Stimulated activated CD8-positive, alpha-beta memory T cell treated with anti-CD3 and anti-CD28 coated beads, Interleukin-15, amount 100 ng/mL, for 48 hours (primary cell): ENCODE measurements at places on chromosomes 12 and 14.

DNA sequence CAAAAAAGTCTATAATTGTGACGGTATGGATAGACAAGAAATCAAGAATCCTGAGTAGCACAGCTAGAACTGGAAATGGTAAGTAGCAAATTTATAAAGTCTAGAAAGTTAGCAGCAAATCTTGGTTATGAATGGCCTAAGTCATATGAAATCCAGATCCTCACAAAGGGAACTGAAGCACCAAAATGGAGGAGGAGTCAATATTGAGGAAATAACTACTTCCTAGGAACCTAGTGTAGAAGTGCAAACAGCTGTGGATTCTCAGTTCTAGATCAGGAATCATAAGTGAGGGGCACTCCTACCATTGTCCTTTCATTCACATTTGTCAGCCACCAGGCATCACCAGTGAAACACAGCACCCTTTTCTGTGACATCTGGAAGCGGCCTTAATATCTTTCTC, 202.2 kb upstream of the DCN start:
- no peak for DNase-seq

DNA sequence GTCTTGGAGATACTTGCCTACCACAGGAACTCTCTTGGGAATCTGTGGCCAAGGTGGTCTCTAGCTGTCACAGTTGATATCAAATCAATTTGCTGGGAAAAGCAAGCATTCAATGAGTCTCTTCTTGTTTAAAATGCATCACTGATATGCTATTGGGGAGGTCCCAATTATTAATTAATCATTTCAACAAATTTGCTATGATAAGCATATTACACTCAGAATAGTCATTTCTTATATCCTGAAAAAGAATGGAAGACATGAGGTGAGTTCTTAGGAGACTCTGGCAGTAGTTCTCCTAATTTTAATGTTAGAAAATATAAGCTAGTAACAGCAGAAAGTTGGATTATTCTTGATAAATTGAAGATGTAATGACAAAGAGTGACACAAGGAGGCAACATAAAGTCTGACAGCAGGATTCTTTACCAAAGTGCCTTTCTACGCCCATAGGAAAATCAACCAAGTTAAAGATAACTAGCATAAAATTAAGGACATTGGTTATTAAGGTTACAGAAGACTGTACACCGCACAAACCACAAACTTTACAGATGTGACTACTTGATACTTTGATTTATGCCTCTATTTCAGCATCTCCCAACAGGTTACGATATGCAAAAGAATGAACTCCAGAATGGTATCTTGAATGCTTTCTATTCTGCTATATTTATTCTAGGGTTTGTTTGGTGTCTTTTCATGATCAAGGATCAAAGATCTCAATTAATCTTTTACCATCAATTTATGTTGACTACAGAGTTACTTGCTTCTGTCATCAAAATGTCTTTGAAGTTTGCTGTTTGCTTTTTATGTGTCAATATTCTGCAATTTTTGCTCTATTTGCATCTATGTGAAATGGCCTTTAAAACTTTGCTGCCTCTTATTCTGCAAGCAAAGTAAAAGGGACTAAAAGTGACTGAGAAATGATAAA, 349.6 kb upstream of the CLEC14A start:
- DNase-seq: no peak

- no peak for DNase-seq
Measured at GRCh38 chr12:6394398-6394797, 10.4 kb downstream of the LTBR start.

DNA sequence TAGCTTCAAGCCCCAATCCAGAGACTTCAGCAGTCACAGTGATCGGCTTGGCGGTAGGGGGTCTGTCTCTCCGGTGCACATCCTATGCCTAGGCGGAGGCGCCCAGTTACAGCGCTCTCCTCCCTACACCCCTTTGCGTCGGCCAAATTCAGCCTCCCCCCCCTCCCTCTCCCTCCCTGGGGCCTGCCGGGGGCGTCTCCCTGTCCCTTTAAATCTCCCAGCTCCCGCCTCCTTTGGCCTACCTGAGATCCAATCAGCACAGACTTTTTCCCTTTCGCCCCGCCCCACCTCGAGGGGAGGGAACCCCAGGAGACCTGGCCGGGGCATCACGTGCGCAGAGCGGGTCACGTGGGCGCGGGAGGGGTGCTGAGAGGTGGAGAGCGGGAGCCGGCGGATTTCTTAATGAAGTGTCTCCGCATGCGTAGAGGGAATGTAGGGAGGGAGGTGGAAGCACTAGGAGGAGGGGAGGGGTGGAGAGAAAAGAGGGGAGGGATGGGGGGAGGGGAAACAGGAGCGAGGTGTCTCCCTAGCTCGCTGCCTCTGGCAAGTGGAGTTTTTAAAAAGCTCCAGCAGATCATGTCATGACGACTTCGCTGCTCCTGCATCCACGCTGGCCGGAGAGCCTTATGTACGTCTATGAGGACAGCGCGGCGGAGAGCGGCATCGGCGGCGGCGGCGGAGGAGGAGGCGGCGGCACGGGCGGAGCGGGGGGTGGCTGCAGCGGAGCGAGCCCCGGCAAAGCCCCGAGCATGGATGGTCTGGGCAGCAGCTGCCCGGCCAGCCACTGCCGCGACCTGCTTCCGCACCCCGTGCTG, at the start of gene HOXC13:
Gene HOXC13, plus strand, starts transcription at position 506 of the 815 bp plus-strand sequence. Its CDS starts 76 bp downstream, at position 582.
- peak; percentile 44 for DNase-seq

DNA sequence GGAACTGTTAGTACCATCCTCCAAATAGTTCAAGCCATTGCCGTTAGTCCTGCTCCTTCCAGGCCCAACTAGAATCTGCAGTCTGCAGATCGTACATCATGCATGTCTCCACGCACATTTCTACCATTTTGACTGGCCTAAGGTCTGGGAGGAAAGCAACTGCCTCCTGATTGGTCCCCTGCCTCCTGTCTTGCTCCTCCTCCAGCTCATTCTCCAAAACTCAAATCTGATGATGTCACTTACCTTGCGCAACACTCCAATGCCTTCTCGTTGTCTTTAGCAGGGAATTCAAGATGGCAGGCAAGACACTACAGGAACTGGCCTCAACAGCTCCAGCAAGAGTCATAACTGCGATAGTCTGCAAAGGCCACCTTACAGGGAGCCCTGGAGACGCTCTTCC, 9.7 kb upstream of the HCAR1 start:
- DNase-seq: no peak
